ENCODE measurements at places on chromosomes 12 and 14.

GRCh38 chr14:51957950-51958349 is 31.4 kb upstream of the RTRAF start:
- no peak for DNase-seq

DNA sequence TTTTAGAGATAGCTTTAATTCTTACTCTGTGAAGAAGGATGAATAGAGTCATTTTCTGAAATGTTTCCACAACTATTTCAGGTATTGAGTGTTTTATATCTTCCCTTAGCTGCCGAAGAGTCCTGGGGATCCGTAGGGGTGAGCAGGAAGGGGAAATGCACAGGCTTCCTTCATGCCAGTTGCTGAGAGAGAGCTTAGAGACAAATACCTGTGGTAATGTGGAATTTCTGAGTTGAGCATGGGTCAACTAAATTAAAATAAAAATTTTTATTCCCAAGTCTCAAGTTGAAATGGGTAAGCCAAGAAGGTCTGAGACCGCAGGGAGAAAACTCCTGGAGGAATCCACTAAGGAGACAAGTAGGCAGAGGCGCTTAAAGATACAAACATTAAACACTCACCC is 185.7 kb downstream of the DAD1 start:
- DNase-seq = no peak

DNA sequence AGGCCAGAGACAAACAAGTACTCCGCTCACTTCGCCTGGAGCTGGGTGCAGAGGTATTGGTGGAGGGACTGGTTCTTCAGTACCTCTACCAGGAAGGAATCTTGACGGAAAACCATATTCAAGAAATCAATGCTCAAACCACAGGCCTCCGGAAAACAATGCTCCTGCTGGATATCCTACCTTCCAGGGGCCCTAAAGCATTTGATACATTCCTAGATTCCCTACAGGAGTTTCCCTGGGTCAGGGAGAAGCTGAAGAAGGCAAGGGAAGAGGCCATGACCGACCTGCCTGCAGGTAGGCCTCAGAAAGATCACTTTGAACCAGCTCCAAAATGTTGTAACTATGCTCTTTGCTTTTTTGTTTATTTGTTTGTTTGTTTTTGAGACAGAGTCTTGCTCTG is 1.6 kb downstream of the CRADD start:
- no peak for DNase-seq

DNA sequence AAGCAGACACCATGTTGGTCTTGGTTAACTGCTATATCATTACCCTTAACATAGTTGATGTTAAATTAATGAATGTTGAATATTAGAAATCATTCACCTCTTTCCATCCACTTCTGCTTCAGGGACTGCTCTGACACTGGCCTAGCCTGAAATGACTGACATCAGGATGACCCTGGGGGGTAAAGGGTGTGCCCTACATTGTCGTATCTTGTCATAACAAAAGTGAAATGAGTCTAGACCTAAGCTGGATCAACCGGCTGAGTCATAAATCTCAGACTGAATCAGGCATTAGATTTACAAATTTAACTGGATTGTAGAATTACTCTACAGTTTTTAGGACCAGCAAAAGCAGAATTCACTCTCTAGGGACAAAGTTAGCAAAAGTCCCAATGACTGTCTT is 35.3 kb downstream of the KICS2 start:
- DNase-seq = no peak

DNA sequence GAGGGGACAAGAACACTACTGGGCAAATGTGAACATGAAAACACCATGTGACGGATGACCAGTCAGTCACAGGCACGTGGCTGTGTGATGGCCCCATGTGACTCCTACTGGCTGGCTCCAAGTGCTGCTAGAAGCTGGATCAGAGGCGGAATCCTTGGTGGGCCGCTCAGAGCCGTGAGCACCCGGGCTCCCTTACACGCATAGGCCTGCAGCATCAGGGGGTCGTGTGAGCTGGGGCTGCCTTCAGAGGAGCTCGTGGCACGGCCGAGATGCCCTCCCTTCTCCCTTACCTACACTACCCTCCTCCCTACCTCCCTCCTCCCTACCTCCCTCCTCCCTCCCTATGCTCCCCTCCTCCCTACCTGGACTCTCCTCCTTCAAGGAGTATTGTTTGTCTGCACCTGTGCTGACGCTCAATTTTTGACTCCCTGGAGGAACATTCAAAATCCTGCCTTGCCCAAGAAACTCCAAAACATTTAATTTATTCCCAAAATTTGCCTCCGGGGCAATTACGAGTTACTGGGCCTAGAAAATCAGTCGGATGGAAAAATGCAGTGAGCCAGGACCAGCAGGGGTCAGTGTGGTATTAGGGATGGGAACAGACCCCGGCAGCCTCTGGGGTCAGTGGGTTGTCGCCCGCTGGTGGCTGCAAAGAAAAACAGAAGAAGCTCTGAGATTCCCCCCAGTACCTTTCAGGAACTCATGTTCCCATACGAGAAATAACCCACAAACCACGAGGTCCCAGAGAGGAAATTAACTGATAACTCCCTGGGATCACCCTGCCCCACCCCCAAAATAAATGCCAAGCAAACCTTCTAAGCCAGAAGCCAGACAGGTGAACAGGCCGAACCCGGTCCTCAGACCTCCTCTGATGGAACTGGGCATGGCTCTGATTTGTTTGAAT is 61.3 kb downstream of the C14orf132 start:
- DNase-seq = peak; percentile 50

DNA sequence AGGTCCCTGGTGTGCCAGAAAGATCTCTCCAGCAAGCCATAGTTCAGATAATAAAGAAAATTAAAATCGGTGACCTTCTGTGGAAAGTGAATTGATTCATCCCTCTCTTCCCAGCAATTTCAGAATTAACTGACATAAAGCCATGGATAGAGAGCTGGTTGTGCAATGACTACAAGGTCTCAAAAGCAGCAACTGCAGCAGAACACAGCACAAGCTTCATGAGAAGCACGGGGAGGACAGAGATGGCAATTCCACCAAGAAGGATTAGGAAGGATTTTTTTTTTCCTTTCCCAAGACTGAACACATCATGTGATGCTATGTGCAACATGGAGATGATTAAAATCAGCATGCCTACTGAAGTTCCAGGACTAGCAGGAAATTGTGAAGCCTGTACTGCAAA is 154.9 kb upstream of the PLEKHG7 start:
- DNase-seq = no peak

DNA sequence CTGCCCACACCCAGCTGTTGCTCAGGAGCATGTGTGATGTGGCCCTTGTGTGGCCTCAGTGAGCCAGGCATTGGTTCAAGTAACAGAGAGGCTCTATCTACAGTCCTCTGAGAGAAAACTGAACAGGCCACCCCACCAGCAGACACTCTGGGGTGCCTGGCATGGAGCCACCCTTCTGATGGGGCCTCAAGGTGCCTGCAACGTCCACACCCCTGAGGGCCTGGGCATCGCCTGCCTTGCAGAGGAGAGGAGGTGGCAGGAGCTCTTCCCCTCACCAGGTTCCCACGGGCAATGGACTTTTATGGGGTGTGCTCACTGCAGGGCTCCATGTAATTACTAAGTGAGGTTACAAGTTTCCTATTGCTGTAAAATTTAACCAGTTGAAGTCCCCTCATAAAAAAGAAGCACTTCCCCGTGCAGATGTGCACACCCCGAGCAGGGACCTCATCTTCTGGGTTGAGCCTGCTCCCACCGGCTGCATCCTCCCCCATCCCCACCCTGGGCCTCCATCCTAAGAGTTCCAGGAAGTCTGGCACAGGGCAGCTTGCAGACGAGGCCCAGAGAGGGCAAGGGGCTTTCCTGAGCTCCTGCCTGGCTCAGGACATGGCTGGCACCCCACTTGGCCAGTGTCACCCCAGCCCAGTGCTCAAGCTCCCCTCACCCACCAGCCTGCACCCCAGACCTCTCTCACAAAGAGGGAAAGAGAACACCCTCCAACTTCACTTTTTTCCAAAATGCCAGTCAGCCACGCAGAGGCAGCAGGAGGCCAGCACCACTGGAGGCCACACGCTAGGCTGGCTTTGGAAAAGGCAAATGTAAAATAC is 270.4 kb upstream of the RTL1 start:
- DNase-seq = no peak

DNA sequence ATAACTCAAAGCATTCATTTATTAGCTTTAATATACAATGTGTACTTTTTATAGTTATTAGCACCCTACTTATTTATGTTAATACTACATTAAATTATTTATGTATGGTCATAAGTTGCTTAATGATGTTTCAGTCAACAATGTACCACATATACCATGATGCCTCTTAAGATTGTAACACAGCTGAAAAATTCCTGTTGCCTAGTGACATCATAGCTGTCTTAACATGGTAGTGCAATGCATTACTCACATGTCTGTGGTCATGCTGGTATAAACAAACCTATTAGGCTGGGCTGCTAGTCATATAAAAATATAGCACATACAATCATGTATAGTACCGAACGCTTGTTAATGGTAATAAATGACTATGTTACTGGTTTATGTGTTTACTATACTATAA is 120.4 kb downstream of the ANO6 start:
- no peak for DNase-seq

DNA sequence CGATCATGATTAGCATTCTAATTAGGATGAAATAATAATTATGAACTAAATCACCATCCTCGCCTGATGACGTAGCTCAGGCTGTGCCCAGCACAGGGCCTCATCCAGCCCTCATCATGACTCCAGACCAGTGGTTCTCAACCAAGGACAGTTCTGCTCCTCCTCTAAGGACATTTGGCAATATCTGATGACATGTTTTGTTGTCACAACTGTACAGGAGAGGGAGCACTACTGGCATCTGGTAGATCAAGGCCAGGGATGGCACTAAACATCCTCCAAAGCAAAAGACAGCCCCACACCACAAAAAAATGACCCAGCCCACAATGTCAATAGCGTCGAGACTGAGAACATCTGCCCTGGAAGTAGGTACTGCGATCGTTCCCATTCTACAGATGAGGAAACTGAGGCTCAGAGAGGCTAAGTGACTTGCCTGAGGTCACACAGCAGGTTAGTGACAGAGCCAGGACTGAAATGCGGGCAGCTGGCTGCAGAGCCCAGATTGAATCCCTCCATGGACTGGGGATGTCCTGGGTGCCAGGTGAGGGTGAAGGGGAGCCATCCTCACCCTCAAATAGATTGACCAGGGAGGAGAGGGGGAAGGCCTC is 15.5 kb downstream of the TRPV4 start:
- no peak for DNase-seq

- peak; percentile 40 for DNase-seq
Observed at GRCh38 chr12:115998119-115998633, 279.3 kb downstream of the MED13L start.

DNA sequence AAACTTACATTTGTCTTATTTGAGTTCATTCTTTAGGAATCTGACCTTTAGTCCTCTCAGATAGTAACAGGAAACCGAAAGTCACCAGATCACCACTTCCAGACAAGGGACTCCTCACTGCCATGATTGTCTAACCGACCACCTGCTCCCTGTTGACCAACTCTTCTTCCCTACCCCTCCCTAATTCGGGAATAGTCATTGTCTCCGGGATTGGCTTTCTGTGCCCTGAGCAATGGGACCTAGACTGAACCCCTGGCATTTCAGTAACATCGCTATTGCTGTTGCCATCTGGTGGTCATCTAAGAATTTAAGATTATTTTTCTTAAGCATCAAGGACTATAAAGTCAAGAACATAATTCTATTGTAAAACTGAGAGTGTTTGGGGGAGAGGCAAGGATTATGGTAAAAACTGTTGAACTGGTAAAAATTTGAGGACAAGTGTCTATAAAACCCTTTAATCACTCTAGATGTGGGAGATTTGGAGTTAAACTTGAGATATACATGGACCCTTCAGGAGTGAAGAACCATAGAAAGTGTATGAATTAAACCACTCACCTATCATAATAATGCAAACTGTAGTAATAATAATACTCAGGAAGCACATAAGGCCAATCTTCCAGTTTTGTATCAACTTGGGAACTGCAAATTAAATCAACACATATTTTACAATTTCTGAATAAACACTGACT is 6.3 kb downstream of the CLEC2A start:
- DNase-seq = peak; percentile 52

GRCh38 chr12:128949086-128949485 is 95.8 kb downstream of the GLT1D1 start:
- DNase-seq = no peak

DNA sequence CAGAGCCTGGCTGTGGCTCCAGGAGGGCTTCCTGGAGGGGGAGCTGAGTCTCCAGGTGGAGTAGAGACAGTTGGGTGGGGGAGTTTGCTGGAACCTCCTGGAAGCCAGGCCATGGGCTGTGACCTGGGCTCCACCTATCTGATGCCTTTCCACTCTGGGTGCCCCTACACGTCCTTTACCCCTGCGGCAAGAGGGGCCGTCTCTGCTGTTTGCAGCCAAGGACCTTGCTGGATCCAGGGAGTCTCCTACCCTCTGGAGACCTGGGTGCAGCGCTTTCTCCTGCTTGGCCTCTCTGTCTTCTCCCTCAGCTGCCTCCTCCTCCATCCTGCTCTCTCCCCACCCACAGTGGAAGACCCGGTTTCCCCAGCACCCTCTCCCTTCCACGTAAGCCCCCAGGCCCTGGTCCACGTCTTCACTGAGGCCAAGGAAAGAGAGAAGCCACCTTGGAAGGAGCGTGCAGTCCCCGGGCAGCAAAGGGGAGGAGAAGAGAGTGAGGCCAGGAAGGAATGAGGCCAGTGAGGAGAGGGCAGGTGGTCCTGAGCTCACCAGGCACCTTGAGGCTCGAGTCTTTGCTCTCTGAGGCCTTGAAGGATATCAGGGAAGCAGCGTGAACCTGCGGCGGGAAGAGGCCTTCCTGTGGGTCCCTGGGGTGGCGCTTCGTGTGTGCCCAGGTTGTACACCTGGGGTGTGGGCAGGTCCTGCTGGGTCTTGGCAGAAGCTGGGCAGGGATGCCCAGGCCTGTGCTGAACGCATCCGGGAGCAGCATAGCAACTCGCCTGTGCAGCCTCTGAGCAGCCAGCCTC is 294.3 kb upstream of the RTL1 start:
- DNase-seq = no peak

- DNase-seq = no peak
Observed at GRCh38 chr14:101135796-101136742, 232.5 kb upstream of the RTL1 start.

GRCh38 chr12:57760347-57760982 is 5.6 kb downstream of the MARCHF9 start:
- DNase-seq = no peak

- DNase-seq = no peak
Observed at GRCh38 chr14:69092840-69093422, 60.0 kb downstream of the DCAF5 start.

DNA sequence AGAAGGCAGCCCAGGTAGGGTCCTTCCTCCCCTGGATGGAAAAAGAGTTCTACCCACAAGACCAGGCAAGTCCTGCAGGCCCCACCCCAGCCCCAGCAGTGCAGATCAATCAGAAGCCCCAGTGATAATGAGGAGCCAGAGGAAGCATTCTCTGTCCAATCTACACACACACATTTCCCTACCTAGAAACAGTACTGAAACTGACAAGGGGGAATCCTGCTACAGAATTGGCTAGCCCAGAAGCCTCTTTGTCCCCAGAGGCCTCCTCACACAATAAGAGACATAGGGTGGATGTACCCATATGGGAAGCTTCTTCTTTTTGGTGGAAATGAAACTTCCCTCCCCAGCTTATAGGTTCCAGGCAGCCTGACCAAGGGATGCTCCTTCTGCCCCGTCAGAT is 9.9 kb downstream of the FSCB start:
- DNase-seq = no peak
